ENCODE measurements at places on chromosomes 2 and 18.

- H3K4me1 ChIP-seq, result no peaks in the 10 kb centered on the region
- DNase-seq, result no peak
- H3K4me3 ChIP-seq, result no peak overlapping the region
- no peaks in the 10 kb centered on the region for H3K27me3 ChIP-seq
- H3K27ac ChIP-seq, result no peak overlapping the region
Measured at GRCh38 chr2:234189230-234189629, 138.7 kb downstream of the SPP2 start.

- no peaks in the 10 kb centered on the region for H3K27me3 ChIP-seq
- DNase-seq, result no peak
- no peaks in the 10 kb centered on the region for H3K4me1 ChIP-seq
- no peak overlapping the region for H3K4me3 ChIP-seq
- no peak overlapping the region for H3K27ac ChIP-seq
Measured at GRCh38 chr2:129806990-129807389, 172.5 kb upstream of the RAB6C start.

DNA sequence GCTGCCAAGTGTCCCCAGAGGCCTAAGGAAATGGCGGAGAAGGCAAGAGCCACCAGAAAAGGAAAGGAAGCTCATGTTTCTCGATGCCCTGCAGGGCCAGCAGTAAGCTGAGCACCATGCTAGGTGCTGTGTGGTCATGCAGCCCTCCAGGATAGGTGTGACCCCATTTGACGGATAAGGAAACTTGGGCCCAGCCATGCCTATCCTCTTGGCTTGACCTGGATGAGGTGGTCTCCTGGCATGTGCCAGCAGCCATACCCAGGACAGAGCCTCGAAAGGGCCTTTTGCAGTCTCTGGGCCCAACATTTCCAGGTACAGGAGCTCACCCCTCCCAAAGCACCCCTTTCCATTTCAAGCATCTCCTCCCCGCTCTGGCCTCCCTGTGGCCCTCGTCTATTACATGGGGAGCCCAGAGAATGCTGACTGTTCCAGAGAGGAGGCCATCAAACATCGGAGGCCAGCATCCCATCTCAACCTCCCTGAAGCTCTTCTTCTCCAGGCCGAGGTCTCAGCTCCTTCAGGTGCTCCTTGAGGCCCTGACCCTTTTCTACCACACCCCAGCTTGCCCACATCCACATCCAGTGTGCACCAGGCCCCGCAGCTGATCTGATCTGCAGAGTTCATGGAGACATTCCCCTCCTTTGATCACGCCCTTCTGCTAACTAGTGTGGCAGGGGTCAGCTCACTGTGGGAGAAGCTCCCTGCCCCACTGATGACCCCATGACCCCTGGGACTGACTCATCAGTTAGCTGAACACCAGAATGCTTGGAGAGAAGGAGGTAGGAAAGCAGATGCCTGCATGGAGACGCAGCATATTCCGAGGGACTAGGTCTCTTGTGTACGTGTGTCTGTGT lies 208.4 kb downstream of the TNS1 start:
- no peaks in the 10 kb centered on the region for H3K36me3 ChIP-seq
- H3K27me3 ChIP-seq, result no peaks in the 10 kb centered on the region
- DNase-seq, result no peak

DNA sequence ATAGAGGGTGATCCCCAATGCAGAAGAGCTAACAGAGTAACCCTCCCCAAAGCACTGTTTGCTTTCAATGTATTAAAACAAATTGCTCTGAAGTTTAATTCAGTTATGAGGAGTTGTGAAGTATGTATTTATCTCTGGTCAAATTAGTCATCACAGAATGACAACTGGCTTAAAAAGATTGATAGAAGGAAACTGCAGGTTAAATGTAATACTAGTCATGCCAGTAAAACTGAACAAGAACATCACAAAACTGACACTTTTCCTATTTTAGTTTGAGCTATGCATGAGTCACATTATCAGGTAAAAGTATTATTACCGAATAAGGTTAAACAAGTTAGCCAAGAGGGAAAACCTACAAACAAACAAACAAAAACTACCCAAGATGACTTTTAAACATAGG lies 99.0 kb upstream of the ACVR1C start:
- H3K27ac ChIP-seq, result no peak overlapping the region
- no peak overlapping the region for H3K4me3 ChIP-seq
- H3K4me1 ChIP-seq, result no peaks in the 10 kb centered on the region
- peaks cover 3% of the 10 kb centered on the region for H3K36me3 ChIP-seq
- H3K27me3 ChIP-seq, result no peaks in the 10 kb centered on the region
- DNase-seq, result no peak

- no peak overlapping the region for H3K27ac ChIP-seq
- no peak for DNase-seq
- peak overlapping the region; percentile 20 for H3K4me3 ChIP-seq
- H3K36me3 ChIP-seq, result no peaks in the 10 kb centered on the region
- no peaks in the 10 kb centered on the region for H3K27me3 ChIP-seq
- H3K4me1 ChIP-seq, result peaks cover 49% of the 10 kb centered on the region
Measured at GRCh38 chr2:231545105-231545902, 15.1 kb upstream of the NMUR1 start.

GRCh38 chr18:74569401-74569800 lies 28.3 kb upstream of the ZNF407 start:
- peaks cover 4% of the 10 kb centered on the region for H3K27me3 ChIP-seq
- DNase-seq, result no peak
- no peak overlapping the region for H3K27ac ChIP-seq
- no peak overlapping the region for H3K4me3 ChIP-seq

DNA sequence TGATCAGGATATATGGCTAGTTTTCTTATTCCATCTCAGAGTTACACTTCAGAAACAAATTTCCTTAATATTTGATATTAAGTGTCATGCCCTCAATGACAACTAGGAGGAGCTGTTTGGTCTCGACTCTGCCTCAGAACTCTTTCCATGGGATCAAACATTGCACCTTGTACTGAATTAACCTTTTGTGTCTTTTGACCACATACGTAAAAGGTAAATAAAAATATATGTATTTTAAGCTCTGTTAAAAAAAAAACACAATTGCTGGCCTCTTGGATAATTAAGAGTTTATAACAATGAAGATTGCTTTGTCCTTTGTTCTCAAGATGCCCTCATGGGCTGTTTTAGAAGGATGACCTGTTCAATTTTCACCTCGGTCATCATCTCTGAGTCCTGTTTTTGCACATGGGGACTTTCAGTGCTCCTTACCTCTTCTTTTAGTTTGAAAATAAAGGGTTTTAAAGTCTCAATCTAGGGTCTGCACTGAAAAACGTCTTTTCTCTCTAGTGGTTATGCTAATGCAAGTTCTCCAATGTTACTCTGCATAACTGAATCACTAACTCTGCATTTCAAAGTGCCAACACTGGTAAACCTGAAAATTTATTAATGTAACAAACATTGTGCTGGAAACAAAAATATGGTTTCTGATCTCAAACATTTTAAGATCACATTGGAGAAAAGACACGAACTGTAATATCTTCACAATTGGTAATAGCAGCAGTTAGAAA lies 18.8 kb upstream of the FN1 start:
- H3K4me3 ChIP-seq, result no peak overlapping the region
- H3K36me3 ChIP-seq, result no peaks in the 10 kb centered on the region
- DNase-seq, result no peak

DNA sequence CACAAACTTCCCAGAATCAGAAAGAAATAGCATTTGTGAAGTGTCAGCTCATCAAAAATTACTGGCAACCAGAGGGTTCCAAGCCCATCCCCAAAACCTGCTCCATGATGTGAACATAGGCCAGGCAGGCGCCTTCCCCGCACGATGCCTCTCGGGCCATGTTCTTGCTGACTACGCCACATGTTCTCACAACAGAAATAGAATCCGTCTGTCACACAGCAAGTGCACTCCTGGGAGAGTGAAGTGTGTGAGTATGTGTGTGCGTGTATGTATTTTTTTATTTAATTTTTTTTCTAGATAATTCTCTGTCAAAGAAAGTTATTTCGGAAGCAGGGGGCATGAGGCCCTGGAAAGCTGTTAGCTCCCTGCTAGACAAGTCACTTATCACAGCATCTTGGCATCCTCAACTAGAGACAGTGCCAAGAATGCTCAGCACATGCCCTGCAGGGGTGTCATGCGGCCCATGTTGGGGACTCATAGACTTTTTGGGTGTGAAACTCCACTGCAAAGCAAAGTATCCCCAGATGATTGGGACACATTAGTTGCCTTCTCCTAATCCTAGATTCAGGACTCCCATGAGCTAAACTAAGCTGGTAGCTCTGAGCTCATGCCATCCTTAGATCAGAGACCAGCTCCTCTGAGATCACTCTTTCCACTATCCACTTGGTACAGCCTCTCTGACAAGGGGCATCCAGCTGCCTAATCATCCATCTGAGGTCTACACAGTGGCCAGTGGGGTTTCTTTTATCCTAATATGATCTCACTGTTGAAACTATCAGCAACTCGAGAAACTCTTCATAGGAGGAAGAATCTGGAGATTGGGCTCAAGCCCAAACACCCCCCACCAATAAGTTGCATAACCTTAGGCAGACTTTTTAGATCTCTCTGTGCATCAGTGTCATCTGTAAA lies 53.2 kb upstream of the CYRIA start:
- no peak for DNase-seq
- H3K36me3 ChIP-seq, result no peaks in the 10 kb centered on the region
- H3K27me3 ChIP-seq, result no peaks in the 10 kb centered on the region
- no peak overlapping the region for H3K4me3 ChIP-seq
- no peak overlapping the region for H3K27ac ChIP-seq
- no peaks in the 10 kb centered on the region for H3K4me1 ChIP-seq

- DNase-seq, result no peak
- H3K27ac ChIP-seq, result no peak overlapping the region
- no peak overlapping the region for H3K4me3 ChIP-seq
Measured at GRCh38 chr2:79799729-79800128, 286.9 kb downstream of the CTNNA2 start.

- no peaks in the 10 kb centered on the region for H3K27me3 ChIP-seq
- DNase-seq, result no peak
- no peaks in the 10 kb centered on the region for H3K36me3 ChIP-seq
Measured at GRCh38 chr2:140873915-140874531, 1256.8 kb downstream of the LRP1B start.

DNA sequence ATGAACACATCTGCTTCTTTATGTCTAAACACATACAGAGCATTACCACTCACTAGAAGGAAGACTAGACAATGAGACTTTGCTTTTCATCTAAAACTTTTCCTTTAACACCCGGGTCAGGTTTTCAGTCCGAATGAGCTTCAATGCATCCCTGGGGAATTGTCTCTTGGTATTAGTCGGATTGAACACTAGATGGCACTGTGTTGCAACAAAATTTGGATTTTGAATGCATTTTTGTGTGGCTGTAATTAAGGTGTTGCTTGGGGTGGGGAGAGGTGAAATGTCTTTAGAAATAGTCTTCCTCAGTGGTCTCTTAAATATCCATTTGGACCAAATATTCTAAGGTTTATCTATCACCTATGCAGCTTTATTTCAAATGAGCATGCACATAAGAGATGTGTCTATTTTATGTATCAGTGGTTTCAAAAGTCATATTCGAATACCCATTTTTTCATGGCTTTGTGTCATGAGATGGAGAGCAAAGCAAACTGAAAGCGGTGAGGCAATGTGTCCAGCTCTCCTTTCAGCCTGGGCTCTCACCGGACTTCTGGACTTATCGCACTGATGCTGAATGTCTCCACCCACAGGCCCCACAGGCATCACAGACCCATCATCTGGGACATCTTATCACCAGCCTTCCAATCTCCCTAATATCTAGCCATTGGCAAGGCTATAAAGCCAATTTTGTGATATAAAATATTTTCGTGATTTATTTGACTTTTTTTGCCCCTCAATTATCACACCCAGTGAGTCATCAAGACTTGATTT lies 510.3 kb downstream of the RNF144A start:
- no peaks in the 10 kb centered on the region for H3K36me3 ChIP-seq
- H3K4me3 ChIP-seq, result no peak overlapping the region
- no peak for DNase-seq
- no peak overlapping the region for H3K27ac ChIP-seq
- H3K27me3 ChIP-seq, result no peaks in the 10 kb centered on the region

DNA sequence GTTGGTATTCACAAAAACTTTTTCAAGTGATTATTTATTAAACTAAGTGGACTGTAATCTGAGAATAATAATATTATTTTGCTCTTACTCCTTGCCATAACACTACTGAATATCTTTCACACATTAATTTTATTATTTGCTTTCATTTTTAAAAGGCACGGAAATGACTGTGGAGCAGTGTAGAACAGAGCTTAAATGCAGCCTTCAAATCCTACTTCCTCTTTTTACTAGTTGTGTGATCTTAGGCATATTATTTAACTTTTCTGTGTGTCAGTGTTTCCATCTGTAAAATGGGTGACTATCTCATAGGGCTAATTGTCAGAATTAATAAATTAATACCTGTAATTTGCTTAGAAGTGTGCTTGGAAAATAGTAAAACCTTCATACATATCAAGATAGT lies 55.5 kb upstream of the SLC8A1 start:
- no peaks in the 10 kb centered on the region for H3K4me1 ChIP-seq
- H3K4me3 ChIP-seq, result no peak overlapping the region
- no peak for DNase-seq
- H3K36me3 ChIP-seq, result no peaks in the 10 kb centered on the region
- H3K27me3 ChIP-seq, result no peaks in the 10 kb centered on the region
- H3K27ac ChIP-seq, result no peak overlapping the region

DNA sequence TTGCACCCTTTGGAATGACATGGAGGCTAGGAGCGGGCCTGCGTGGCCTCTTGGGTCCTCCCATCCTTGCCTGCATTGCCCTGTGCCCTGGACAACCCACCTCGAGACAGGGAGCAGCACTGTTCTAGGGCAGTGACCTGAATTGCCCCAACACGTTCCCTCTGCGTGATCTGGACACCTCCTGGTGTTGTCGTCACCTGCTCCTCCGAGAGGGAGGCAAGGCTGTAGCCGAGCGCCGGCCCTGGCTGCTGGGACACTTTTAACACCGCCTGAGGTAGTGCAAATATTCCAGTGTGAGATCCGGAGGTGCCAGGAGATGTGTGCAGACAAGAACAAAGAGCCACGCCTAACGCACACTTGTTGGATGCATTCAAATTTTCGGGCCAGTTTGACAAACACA lies 131.5 kb downstream of the SMAD7 start:
- H3K4me3 ChIP-seq, result no peak overlapping the region
- H3K27me3 ChIP-seq, result no peaks in the 10 kb centered on the region
- no peak overlapping the region for H3K27ac ChIP-seq
- no peaks in the 10 kb centered on the region for H3K36me3 ChIP-seq

DNA sequence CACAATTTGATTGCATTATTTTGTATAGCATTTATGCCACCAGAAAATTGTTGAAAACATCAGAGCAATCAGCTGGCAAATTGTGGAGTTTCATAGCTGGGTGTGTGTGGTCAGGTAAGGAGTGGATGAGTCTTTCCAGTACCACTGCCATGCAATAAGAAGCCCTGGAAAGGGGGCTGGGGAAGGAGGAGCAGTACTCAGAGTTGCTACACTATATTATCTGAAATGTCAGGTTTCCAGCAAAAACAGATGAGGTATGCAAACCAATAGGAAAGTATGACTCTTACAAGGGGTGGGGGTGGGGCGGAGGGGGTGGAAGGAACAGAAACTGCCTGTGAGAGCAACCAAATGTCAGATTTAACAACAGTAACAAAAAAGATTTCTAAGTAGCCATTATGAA lies 112.2 kb downstream of the SOS1 start:
- H3K4me3 ChIP-seq, result no peak overlapping the region
- no peak overlapping the region for H3K27ac ChIP-seq
- H3K4me1 ChIP-seq, result no peaks in the 10 kb centered on the region
- no peaks in the 10 kb centered on the region for H3K27me3 ChIP-seq
- peaks cover 70% of the 10 kb centered on the region for H3K36me3 ChIP-seq
